Dermis microvascular lymphatic vessel endothelial cell (primary cell): ENCODE measurements at places on chromosomes 11 and 22. TPM values are rescaled to one million over a fixed set of nuclear protein-coding genes. Genes with fewer than 3 reads are reported as not detected.

GRCh38 chr22:24429411-24430365, 2.3 kb downstream of the ADORA2A start:
- DNase-seq, result no peak

CECR2 gene
- under 0.01 TPM in 2 replicates for total RNA-seq

- peak; percentile 43 for DNase-seq
These were observed 5.5 kb downstream of the CATSPER1 start for GRCh38 chr11:66020618-66021357.

OR8A1 gene
- total RNA-seq, result not detected in 2 replicates

- DNase-seq, result peak; percentile 85
These were observed 47.2 kb downstream of the LRRC32 start for GRCh38 chr11:76623171-76623883.

GRCh38 chr22:19395276-19395675, 36.3 kb downstream of the HIRA start:
- DNase-seq, result no peak

DNA sequence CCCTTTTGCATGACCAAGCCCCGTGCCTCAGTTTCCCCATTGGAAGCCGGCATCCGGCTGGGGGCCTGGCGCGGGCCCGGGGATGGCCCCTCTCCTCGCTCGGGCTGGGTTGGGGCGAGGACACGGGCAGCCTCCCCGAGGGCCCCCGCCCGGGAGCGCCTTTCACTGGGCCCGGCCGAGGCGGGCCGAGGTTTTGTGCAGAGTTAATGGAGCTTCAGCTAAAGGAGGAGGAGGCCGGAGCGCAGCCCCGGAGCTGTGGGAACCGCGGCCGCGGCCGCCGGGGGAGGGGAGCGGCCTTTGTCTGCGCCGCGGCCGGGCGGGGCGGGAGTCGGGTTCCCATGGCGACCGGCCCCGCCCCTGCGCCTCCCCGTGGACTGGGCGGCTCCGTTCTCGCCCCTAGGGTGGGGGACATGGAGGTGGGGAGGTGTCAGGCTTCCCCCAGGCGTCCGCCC, 1.4 kb upstream of the MAPK11 start:
- DNase-seq, result no peak

GRCh38 chr11:95605271-95605940, 184.2 kb downstream of the FAM76B start:
- DNase-seq, result no peak

WBP2NL gene
- total RNA-seq, result not detected in 2 replicates
